ENCODE measurements at places on chromosomes 4 and X. TPM values are rescaled to one million over a fixed set of nuclear protein-coding genes. Genes with fewer than 3 reads are reported as not detected.

- no peak for DNase-seq
These were observed 64.0 kb upstream of the PRKX start for GRCh38 chrX:3777416-3777815.

- DNase-seq = no peak
These were observed 145.9 kb downstream of the OPHN1 start for GRCh38 chrX:68287419-68287818.

DNA sequence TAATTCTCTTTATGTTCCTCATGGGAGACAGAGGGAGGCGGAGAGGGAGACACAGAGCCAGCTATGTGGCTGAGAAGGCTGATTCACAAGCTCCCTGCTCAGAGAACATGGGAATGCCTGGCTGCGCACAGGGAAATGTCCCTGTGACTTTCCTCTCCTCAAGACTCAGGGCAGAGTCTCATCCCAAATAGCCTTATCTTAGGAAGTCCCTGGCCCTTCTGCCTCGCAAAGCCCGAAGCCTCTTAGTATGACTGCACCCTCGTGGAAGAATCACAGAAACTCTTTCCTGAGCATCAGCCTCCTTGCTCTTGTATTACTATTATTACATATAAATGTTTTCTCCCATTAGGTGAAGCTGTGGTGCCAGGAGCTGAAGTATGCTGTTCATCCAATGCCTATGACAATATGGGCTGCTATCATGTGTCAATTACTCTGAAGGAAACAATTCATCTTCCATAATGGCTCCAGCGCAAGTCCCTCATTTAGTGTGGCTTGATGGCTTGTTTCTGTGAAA, 230.5 kb downstream of the MGST2 start:
- no peak for DNase-seq

GRCh38 chr4:170079981-170080380, 9.8 kb downstream of the AADAT start:
- no peak for DNase-seq

DNA sequence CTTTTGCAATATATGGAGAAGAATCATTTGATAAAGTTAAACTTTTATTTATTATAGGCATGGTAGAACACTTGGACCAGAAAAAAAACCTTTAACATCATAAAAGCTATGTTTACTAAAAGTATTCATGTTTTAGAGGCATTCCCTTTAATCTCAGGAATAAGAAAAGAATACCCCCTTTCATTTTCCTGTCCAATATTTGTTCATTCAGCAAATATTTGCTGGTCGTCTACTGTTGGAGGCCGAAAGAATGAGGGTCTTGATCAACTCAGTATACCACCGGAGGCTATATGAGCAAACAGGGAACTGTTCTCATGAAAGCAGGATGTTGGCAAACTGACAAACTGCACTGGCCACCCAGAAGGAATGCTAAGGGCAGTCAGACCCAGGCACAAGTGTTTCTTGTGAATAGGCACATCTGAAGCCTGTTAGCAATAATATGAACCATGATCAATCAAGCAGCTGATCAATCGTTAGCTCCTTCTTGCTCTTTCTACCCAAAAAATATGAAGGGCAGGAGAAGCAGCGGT, 480.8 kb upstream of the FAT1 start:
- DNase-seq = no peak

GRCh38 chr4:124807421-124807820, 94.9 kb upstream of the ANKRD50 start:
- DNase-seq = no peak

- DNase-seq = no peak
These were observed 1.5 kb downstream of the SNCA start for GRCh38 chr4:89835413-89835812.

- no peak for DNase-seq
These were observed 548 bp downstream of the TMEM164 start for GRCh38 chrX:110003167-110004156.

GRCh38 chr4:79651456-79651855, 243.4 kb upstream of the GK2 start:
- DNase-seq = no peak

- DNase-seq = no peak
These were observed 768 bp downstream of the CLCN4 start for GRCh38 chrX:10157543-10157942.

- DNase-seq = no peak
These were observed 424.5 kb downstream of the RPA4 start for GRCh38 chrX:97308171-97308570.

DNA sequence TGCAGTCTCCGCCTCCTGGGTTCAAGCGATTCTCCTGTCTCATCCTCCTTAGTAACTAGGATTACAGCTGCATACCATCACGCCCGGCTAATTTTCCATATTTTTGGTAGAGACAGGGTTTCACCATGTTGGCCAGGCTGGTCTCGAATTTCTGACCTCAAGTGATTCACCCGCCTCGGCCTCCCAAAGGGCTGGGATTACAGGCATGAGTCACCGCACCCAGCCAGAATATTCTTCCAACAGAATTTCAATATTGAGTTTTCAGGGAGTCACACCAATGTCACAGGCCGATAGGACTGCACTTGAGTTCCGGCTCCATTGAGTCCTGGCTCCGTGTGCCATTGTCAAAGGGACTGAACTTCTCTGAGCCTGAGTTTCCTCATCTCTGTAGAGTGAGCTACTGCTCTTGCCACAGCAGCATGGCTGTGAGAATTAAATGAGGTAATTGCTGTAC, 82.9 kb downstream of the CLCN4 start:
- DNase-seq = no peak

GRCh38 chr4:83561381-83561780, 25.5 kb downstream of the GPAT3 start:
- DNase-seq = no peak

DNA sequence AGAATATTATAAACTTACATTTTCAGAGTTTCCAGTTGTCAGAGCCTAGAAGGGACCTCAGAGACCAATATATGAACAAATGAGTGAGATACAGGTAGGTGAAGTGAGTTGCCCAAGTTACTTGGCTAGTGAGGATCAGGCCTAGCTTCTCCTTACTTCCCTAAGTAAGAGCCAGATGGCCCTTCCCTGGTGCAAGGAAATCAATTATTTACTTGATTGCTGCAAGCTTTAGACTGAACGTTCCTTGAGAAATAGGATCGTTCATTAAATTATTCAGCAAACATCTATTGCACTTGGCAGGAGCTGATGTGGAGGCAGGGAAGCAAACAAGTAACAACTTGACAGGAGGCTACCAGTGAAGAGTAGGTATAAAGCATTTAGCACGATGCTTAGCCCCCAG, 117.8 kb downstream of the EFHC2 start:
- no peak for DNase-seq

- no peak for DNase-seq
These were observed 287.7 kb downstream of the KCTD8 start for GRCh38 chr4:44160776-44161367.

DNA sequence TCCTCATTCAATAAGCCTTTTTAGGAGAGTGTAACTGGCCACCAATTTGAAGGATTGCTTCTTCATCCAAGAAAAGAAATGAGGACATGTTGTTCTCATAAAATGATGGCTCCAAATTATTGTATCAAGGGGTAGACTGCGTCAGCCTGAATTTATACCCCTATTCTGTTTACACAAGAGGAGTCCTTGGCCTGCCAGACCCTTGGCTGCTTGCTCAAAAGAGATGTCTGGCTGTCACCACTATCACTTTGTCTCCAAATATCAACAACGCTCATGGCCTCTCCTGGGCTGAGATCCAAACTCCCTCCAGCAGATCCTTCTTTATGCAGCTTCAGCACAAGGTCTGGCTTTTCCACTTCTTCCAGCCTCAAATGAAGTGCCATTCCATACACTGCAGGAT, 127.9 kb downstream of the OR13H1 start:
- peak; percentile 5 for DNase-seq

GRCh38 chr4:1401409-1402020, 4.7 kb downstream of the NKX1-1 start:
- DNase-seq = no peak

The STPG2 gene
- 1.0 TPM for total RNA-seq

The INPP4B gene
- 53.9 TPM for total RNA-seq

The HTRA3 gene
- 49.2 TPM for total RNA-seq

The MAPK10 gene
- total RNA-seq = 247 TPM

The FGFRL1 gene
- 5.7 TPM for total RNA-seq

The MEPE gene
- not detected for total RNA-seq

The TEX11 gene
- not detected for total RNA-seq

The CACNA1F gene
- total RNA-seq = 0.05 TPM

The GSPT2 gene
- total RNA-seq = 11.6 TPM

The CT47B1 gene
- not detected for total RNA-seq

Measured in urinary bladder (tissue), 4 donors.